NB4 (cell line): ENCODE measurements at places on chromosomes 1 and 21.
A peak's percentile ranks its signal among the peaks of the same experiment; 100 is the strongest.

GRCh38 chr1:99004254-99004860, 304 bp downstream of the PLPPR5 start:
- no peak for DNase-seq

- DNase-seq = no peak
Measured at GRCh38 chr1:43423672-43424550, 29.8 kb downstream of the HYI start.

DNA sequence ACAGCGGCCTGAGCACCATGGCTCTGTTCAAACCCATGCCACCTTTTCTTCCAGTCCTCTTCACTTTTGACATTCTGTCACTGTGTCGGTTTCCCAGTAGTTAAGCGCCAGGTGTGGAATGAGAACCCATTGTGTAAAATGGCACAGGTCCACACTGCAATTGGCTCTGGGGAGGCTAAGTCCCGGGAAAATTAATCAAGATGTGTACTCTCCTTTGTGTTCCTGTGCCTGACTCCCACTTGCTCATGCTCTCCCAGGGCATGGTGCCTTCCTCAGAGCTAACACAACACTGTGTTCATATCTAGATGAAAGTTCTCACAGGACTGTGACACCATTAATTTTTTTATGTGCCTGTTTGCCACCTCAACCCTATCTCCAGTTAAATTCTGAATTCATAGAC, 59.0 kb upstream of the BTG3 start:
- DNase-seq = no peak

DNA sequence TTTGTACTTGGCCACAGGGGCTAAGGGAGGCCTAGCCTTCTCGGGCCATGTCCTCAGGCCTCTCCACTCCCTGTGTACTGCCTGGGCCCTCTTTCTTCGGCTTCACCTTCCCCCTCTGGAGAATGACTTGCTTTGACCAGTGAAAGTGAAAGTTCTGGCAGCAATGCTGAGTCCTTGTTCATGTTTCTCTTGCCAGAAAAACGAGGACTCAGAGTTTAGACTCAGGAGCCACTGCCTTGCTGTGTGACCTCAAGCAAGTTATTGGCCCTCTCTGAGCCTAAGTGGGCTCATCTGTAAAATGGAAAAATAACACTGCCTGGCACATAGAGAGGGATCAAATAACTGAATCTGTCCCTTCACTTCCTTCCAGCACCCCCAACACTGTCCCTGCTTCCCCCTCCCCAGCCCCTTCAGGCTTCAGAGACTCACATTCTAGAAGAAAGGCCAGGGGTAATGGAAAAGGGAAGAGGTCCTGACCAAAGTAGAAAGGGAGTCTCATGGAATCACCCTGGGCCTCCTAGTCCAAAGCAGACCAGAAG, 1.5 kb downstream of the C1QA start:
- no peak for DNase-seq

DNA sequence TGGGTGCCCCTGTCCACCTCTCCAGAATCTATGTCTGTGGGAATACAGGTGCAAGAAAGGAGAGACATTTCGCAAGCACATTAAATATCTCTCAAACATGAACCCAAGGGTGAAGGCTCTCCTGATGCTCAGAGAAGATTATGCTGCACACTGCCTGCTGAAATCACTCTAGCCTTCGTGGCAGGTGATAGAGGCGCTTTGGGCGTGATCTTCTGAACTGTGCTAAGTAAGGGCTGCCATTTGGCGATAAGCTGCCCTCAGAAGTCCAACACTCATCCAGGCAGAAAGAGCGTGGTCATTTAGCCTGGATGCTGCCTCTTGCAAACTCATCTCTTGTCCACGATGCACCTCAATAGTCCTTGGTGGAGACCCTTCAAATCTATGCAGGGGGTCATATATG, 241.9 kb downstream of the KAZN start:
- DNase-seq = no peak

DNA sequence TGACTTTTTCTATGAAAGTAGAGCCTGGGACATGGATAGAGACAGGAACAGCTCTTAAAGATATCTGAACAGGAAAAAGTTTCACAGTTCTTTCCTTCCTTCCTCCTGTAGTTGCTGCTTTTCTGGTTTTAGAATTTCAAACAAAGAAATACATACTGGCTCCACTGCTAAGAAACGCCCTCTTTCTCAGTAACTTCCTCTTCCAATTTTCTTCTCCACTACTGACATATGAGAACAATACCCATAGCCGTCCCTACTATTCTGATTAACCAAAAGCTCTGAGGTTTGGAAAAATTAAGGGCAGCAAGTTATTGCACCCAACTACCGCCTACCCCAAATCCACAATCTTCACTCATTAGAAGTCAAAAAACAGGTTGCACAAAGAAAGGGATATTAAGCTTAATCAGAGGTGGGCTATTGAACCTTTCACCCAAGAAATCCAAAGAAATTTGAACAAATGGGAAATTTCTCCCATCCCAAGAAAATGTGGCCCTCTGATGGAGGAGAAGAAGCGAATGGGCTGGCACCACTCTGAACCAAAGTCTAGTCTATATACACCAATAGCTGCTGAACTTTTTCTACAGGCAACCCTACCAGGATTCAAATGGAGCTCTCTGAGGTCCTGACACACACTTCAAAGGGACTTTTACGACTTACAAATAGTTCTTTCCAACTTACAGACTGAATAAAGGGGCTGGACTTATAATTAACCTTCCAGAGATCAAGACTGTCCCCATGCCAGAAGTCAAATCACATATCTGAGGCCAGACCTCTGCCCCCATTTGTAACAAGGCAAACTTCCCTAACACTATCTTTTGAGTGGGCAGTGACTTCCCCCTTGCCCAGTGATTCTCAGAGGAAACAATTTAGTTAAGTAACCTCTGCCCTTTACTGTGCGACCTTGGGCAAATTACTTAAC, 1.7 kb downstream of the WASF2 start:
- peak; percentile 72 for DNase-seq

DNA sequence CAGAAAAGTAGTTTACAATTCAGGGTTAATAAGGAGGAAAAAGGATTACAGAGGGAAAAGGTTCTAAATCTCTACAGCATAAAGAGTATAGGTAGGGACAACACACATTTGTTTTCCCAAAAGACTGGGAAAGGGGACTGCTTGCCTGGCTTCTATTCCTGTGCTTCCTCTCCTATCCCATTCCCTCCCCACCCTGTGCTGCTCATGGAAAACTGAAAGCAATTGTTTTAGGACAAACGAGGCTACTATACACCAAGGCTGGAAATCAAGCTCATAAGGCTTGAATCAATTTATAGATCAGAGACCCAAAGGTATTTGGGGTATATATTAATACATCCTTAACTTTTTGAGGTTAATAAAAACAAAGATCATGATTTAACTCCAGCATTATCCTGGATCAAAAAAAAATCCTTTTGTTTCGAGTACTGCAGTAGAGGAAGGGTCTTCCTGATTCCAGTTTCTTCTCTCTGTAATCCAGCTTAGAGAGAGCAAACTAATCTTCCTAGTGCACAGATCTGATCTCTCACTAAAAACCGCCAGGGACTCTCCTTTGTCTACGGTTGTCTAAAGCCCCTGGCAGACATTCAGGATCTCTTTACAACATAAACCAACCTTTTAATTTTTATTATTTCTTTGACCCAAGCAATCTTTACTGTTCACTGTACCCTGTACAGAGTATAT, 37.4 kb upstream of the A3GALT2 start:
- no peak for DNase-seq

DNA sequence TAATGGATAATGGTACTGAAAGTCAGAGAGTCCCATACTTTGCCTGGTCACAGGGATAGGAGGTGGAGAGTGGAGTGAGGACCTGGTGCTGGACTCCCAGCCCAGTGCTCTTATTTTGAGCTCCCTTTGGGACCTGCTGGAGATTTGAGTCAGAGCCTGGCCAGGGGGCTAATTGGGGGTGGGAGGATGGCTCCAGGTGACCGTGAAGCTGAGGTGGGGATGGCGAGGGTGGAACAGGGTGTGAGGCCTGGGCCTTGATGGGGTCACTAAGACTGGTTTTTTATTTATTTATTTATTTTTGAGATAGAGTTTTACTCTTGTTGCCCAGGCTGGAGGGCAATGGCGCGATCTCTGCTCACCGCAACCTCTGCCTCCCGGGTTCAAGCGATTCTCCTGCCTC, 17.8 kb downstream of the AMPD2 start:
- no peak for DNase-seq

GRCh38 chr1:6181347-6181770, 1.2 kb upstream of the CHD5 start:
- no peak for DNase-seq

DNA sequence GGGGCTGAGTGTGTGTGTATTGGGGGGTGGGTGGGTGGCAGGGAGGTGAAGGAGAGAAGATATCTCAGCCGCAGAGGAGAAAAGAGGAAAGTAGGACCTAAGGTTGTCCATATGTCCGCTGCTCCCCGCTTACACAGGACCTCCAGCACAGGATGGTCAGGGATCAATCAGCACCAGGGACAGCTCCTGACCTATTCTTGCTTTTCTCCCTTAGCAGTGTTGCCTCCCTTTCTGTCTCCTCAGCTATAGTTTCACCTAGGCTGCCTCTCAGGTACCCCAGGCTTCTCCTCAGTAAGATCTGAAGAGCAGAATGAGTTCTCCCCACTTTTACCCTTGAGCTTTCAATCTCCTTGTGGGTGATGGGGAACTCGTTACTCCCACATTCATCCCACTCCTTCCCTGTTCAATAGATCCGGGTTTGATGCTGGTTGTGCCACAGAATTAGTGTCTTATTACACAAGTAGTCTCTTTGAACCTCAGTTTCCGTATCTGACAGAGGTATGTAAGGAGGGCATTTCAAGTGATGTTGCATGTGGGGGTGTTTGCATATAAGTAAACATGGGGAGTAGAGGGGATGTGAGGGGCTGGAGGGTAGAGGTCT, 1.4 kb upstream of the DPH2 start:
- peak; percentile 60 for DNase-seq

- no peak for DNase-seq
Measured at GRCh38 chr1:1982379-1983232, 21.0 kb downstream of the CFAP74 start.

- no peak for DNase-seq
Measured at GRCh38 chr21:15274701-15275485, 210.1 kb upstream of the NRIP1 start.

GRCh38 chr21:43331962-43332828, 94.7 kb downstream of the SIK1 start:
- DNase-seq = no peak

- DNase-seq = peak; percentile 70
Measured at GRCh38 chr1:86788300-86789206, 84.2 kb downstream of the SH3GLB1 start.

DNA sequence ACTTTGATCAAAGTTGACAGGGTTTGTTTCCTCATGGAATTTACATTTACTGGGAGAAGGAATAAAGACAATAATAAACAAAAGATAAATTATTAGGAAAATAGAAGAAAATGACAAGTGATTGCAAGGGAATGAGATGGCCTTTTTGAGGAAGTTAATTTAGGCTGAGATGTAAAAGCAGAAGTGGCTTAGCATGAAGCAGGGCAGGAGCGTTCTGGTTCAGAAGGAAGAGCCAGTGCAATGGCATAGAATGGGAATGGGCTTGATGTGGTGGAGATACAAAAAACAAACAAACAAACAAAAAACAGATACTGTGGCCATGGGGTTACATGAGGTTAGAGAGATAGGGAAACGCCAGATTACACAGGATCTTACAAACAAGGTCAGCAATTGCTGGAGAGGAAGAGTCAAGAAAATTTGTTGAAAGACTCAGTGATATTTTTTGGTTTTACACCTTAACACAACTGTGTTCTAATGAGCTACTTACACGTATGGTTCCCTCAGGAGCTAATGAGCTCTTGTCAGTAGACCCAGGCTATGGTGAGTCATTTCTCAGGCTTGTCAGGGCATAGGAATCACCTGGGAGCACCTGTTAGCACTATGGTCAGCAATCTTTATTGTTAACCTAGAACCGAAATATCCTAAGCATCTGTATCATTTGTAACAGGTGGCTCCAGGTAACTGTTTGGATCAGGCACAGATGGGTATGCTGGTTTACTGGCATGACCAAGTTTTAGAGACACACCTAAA, 8.7 kb upstream of the CADM3 start:
- DNase-seq = peak; percentile 39

DNA sequence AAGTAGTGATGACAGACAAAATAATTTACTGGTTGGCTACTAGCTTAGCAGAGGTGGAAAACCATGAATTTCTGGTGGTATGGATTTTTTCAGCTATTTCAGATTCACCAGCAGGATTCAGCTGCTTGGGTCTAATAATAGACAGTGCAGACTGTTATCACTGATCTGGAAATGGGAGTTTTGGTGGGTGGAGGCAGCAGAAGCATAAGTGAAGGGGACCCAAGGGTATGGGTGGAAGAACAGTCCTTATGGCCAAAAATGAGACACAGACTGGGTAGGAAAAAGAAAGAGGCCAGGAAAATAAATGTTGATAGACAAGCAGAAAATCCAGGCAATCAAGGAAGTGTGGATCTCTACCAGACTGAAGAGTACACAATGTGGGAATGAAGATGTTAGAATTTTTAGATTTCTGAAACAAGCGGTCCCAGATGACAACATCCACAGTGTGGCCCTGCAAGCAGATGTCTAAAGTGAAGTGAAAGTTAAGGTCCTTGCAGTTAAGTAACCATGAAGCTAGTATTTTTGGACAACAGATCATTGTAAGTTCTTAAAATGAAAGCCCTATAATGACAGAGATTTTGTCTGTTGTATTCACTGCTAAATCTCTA, 24.7 kb downstream of the LYST start:
- DNase-seq = no peak

GRCh38 chr1:73065339-73066041, 783.2 kb upstream of the NEGR1 start:
- DNase-seq = no peak

GRCh38 chr1:20540281-20540680, 12.1 kb upstream of the FAM43B start:
- no peak for DNase-seq

- DNase-seq = no peak
Measured at GRCh38 chr1:177926201-177926600, 43.7 kb downstream of the SEC16B start.

DNA sequence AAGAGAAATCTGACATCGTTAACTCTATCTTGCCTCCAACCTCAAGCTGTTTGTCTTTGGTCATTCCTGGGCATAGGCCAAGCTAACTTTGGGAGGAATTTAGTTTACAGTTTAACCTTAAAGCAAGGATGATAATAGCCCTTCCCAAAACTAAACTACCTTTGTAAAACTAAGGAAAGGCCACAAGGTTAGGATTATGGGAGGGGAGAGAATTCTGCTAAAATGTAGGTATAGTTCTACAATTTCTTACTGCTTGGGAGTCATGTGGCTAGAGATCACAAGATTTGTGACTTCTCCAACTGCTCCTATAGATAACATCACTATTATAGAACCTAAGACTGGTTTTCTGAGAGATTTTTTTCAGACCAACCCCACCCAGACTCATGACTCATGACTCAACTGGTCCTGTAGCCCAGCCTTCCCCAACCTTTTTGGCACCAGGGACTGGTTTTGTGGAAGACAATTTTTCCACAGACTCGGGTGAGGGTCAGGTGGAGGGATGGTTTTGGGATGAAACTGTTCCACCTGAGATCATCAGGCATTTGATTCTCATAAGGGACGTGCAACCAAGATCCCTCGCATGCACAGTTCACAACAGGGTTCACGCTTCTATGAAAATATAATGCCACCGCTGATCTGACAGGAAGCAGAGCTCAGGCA, 70.7 kb upstream of the MUTYH start:
- DNase-seq = no peak

- DNase-seq = no peak
Measured at GRCh38 chr1:236209185-236209584, 66.8 kb downstream of the GPR137B start.
